G401 (cell line): ENCODE measurements at places on chromosomes 1 and 21. TPM values are rescaled to one million over a fixed set of nuclear protein-coding genes. Genes with fewer than 3 reads are reported as not detected.
A peak's percentile ranks its signal among the peaks of the same experiment; 100 is the strongest.

Gene RGSL1
- total RNA-seq: not detected in 2 replicates

Gene ADGRL2
- total RNA-seq: not detected in 2 replicates

Gene TMPRSS15
- total RNA-seq: 5.7 and 13.4 TPM in 2 replicates

Gene THEMIS2
- 2.6 and 3.9 TPM in 2 replicates for total RNA-seq

Gene TENT5C
- 0.25 and 0.85 TPM in 2 replicates for total RNA-seq

Gene LHX8
- total RNA-seq: not detected in 2 replicates

Gene CCDC17
- 0.06 and 3.5 TPM in 2 replicates for total RNA-seq

Gene WNT3A
- 0.37 TPM in 1 of 2 replicates, not detected in the other for total RNA-seq

Gene ZNF648
- total RNA-seq: not detected in 2 replicates

Gene TCHHL1
- not detected in 2 replicates for total RNA-seq

Gene GPA33
- total RNA-seq: 0.12 and 1.1 TPM in 2 replicates

Gene HTR6
- total RNA-seq: 0.14 and 0.62 TPM in 2 replicates

Gene APOBEC4
- not detected in 2 replicates for total RNA-seq

Gene ERICH3
- not detected in 2 replicates for total RNA-seq

Gene OR2T33
- total RNA-seq: not detected in 2 replicates

Gene PPFIA4
- total RNA-seq: 2.1 and 3.4 TPM in 2 replicates

GRCh38 chr1:2801535-2802291, at the start of gene TTC34:
TTC34 (minus strand) TSS chr1:2801693; CDS start chr1:2800827, 866 bp downstream.
- DNase-seq: peak; percentile 9

GRCh38 chr1:110214454-110215404, 4.6 kb downstream of the KCNC4 start:
- peak; percentile 55 for DNase-seq

DNA sequence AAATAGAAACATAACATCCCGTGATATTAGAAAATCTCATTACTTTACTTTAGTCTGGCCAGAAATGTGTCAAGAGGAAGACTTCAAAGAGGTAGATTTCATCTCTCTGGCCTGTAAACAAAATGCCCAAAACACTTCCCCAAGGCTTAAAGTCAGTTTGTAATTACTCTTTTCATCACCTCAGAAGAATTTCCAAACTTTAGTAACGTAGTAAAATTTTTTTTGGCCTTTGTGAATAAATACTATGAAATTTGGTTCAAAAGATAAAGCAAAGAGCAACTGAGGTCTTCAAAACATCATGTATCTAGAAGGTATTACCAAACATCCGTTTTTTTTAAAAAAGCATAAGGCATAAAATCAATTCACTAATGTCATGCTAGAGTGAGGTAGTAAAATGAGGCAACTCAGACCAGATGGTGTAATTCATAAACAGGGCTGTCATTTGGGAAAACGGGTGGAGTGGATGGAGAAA, 51.4 kb downstream of the LEPR start:
- DNase-seq: no peak

- no peak for DNase-seq
Measured at GRCh38 chr1:2544875-2545640, 11.1 kb upstream of the TNFRSF14 start.

DNA sequence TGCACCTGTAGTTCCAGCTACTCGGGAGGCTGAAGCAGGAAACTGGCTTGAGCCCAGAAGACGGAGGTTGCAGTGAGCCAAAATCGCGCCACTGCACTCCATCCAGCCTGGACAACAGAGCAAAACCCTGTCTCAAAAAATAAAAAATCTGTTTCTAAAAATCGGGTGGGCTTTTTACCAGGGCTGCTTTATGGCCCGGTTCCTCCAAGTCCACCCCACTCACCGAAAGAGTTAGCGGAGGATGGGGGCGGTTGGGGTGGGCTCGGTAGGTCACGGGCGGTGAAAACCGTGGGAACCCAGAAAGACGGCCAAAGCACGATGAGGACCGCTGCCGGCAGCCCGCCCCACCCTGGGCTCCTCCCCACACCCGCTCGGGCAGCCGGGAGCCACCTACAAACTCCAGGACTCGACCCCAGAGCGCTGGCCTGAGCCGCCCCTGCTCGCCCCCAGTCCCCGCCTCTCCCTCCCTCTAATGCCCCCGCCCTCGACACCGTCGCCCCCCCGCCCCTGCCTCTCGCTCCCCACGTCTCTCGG, 846 bp upstream of the PER3 start:
- peak; percentile 70 for DNase-seq

- DNase-seq: no peak
Measured at GRCh38 chr1:185393815-185394214, 76.8 kb upstream of the IVNS1ABP start.

DNA sequence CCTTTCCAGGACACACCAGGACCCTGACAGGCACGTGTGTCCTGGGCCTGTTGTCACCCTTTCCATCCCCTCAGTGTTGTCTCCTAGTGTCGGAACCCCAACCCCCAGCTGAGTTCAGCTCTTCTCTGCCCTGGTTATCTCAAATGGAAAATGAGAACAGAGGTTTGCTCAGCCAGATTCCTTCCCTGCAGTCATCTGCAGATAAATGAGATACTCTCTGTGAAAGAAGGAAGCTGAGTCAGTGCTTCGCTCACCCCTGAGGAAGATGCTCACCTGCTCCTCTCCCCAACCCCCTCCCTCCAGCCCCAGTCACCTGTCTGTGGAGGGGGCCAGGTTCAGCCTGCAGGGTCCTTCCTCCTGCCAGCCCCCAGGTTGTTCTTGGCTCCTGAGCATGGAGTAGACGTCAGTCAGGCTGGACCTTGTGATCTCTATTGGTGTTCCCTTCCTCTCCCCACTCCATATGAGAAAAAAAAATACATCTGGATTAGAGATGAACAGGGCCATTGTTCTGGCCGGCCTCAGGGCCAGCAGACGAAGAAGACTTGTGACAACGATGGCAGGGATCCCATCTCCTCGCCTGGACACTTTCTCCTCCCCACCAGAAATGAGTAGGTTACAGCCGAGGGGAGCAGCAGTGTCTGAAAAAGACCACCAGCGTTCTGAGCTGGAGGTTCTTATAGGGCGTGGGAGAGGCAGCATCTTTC, 20.9 kb downstream of the PHGDH start:
- no peak for DNase-seq

DNA sequence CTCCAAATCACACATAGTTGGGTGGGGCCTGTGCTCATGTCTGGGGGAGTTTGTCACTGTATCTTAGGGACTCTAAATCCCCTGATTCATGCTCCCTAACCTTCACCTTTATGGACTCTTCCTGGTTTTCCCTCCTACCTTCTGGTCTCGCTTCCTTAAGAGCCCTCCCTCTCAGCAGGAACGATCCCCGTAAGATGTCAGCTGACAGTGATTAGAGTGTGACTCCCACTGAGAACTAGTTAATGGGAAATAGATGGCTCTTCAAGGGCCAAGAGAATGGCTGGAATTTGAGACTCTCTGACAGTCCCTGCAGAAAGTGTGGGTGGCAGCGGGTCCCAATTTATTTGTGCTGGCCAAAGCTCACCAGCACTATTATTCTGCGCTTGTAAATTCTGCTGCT, 22.0 kb downstream of the LYPD8 start:
- no peak for DNase-seq

GRCh38 chr1:16612332-16613172, 812 bp downstream of the NBPF1 start:
- peak; percentile 89 for DNase-seq

GRCh38 chr1:59062743-59063142, 234.2 kb upstream of the FGGY start:
- DNase-seq: no peak

DNA sequence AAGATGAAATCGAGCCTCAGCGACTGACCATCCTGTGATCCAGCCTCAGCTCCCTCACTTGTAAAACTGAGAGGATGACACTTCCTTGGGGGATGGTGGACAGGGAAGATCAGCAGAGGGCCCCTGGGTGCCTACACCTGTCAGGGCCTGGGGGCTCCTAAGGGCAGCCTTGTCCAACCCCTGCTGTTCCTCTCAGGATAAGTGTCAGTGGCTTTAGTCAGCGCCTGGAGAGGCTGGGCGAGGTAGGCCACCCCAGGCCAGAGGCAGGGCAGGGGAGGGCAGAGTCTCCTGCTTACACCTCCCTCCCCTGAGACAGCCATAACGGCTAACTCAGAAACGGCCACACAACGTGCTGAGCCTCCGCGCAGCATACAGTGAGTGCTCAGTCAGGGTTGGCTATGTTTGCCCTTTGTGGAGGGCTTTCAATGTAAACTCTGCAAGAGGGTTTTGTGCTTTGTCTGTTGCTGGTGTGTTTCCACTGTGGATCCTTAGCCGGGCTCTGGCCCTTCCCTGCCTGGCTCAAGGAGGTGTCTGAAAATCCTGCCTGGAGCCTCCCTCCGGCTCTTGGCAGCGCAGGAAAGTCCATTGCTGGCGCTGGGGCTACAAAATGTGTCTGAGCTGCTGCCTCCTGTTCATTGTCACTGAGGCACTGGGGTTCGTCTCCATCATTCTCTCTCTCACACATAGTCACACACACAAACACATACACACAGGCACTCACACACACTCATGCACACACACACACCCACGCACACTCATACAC, 588.4 kb downstream of the PTPRU start:
- DNase-seq: no peak

GRCh38 chr1:174794861-174795260, 204.9 kb upstream of the CACYBP start:
- no peak for DNase-seq

- no peak for DNase-seq
Measured at GRCh38 chr1:93810316-93810715, 68.7 kb downstream of the DNTTIP2 start.

- DNase-seq: no peak
Measured at GRCh38 chr1:223702735-223703667, 9.3 kb upstream of the CAPN2 start.

GRCh38 chr1:117644696-117645311, 39.0 kb downstream of the TENT5C start:
- no peak for DNase-seq
